Osteocyte (in vitro differentiated cells): ENCODE measurements at places on chromosomes 5 and 9.

DNA sequence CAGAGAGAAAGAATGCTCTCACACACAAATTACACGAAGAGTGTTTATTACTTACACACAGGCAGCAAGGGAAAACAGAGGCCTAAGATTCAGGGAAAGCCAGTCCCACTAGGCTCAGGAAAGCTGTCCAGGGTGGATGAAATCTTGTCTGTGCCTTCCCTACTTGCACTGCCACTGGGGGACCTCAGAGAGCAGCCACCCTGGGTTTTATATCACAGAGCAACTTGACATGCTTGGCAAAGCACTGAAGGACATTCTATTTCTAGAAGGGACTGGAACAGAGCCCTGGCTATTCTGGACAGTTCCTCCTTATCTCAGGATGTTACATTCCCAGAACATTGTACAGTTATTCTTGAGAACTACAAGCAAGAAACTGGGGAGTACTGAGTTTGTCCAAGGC, 7.5 kb upstream of the PRSS3 start:
- DNase-seq, result no peak

GRCh38 chr5:132215329-132215728, 12.3 kb downstream of the P4HA2 start:
- DNase-seq, result peak; percentile 96

- no peak for DNase-seq
These were observed 755.0 kb upstream of the ZNF608 start for GRCh38 chr5:125501396-125501795.

GRCh38 chr5:60794691-60795090, 49.4 kb downstream of the ELOVL7 start:
- no peak for DNase-seq

DNA sequence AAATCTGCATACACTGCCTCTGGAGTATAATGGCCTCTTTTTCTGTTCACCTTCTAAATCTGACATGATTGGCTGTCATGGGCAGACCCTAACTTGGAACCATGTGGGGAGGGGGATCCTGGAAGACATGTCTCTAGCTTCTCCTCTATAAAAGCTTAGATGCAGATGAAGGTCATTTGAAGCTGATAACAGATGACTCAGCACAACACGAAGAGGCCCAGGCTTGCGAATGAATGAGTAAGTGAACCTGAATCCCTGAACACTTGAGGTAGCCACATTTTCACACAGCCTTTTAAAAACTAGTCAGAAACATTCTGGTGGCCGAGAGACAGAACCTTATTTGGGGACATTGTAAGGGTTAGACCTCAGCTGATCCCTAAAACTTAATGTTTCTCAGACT, 282.6 kb downstream of the ELAVL2 start:
- no peak for DNase-seq

DNA sequence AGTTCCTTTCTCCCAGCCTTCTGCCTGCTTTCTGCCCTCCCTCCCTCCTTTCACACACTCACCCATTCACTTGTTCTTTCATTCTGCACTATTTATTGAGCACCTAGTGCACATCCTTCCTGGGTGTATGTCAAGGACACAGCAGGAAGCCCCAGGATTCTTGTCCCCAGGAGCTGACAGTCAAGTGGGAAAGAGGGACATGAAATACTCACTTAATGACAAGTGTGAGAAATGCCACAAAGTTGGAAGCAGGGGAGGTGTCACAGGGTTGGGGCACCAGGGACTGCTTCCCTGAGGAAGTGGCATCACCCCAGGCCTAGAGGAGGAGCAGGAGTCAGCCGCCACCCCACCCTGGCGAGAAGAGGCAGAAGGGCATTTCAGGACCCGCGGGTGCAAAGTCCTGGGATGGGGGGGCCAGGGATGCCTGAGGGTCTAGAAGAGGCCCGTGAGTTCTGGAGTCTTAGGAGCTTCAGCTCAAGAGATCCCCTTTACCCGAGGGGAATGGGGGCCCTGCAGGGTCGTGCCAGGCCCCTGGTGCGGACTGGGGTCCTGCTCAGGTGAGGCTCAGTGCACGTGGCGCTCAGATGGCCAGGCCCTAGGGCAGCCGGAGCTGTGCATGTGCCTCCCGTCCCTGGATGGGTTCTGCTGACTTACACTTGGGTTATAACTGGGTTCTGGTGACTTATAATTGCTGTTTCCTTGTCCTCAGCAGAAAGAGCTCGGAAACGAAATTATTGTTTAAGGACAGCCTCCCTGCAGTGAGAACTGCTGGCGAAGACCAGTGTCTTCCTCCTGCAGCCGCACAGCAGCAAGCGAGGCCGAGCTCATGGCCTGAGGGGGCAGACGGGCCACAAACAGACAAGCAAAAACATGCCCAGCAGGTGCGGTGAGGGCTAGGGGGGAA, 16.9 kb upstream of the LAMC3 start:
- no peak for DNase-seq

GRCh38 chr5:62592558-62592957, 13.9 kb downstream of the LRRC70 start:
- DNase-seq, result no peak

DNA sequence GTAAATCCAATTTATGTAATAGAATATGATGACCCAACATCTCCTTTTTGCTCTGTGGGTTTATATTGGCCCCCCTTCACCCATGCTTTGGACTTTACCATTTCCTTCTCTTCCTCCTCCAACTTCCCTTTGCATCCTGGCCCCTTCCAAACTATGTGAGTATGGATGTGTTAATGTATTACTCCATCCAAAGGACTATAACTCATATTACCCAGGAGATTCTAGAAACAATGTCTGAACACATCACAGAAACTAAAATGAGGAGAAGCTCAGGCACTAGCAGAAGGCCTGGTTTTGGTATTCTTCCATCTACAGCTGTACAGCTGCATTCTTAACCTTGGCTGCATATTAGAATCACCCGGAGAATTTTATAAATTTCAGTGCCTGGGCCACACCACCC, 110.7 kb downstream of the PDE4D start:
- no peak for DNase-seq
